COR-L47 (cell line): ENCODE measurements at places on chromosomes 7 and 10.
A peak's percentile ranks its signal among the peaks of the same experiment; 100 is the strongest.

DNA sequence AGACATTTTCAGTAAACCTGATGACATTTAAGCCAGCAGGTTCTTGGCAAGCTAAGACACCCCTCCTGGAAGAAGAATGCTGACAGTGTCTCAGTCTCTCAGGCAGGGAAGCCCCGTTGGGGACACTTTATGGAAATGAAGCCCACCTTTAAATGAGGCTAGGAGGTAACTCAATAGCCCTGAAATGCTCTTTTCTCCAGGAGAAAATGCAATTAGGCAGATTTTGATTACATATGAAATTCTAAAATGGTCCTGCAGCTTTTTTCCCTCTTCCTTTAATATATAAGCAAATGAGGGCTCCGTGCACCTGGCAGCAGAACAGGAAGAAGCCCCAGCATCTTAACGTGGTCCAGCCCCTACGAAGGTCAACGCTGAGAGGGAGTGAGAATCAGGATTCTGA is 65.8 kb upstream of the CHST15 start:
- DNase-seq, result no peak

DNA sequence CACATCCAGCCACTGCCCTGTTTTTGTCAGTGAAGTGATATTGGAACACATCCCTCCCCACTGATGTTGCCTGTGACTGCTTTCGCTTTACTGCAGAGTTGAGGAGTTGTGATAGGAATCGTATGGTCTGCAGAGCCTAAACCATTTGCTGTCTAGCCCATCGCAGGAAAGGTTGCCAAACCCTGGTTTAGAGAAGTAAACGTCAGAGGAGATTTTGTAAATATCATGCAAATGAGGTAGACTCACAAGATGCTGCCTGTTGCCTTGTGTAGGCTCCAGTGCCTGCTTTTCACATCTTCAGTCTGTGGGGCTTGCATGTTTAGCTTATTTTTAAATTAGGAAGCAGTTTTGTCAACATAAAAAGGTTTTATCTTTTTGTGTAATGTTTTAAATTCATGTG is 107.1 kb downstream of the TRRAP start:
- no peak for DNase-seq

DNA sequence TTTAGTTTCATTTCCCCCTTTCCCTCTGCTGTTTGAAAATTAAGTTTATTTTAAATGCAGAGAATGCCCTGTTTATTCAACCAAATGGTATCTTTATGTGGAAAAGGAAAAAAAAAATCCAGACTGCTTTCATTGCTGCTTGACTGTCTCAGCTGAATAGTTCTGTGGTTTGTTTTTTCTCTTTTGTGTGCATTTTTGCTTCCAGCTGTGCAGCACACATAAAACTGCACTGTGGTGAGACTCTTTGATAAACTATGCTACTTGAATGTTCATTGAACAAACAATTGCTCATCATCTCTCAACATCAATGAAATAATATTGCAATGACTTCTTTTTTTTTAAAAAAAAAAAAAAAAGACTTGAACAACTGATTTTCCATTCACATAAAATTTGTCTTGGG is 78.6 kb upstream of the GLI3 start:
- no peak for DNase-seq

- no peak for DNase-seq
Observed at GRCh38 chr10:92688573-92688926, 1.2 kb upstream of the HHEX start.

- no peak for DNase-seq
Observed at GRCh38 chr10:69854511-69855345, 53.0 kb downstream of the COL13A1 start.

DNA sequence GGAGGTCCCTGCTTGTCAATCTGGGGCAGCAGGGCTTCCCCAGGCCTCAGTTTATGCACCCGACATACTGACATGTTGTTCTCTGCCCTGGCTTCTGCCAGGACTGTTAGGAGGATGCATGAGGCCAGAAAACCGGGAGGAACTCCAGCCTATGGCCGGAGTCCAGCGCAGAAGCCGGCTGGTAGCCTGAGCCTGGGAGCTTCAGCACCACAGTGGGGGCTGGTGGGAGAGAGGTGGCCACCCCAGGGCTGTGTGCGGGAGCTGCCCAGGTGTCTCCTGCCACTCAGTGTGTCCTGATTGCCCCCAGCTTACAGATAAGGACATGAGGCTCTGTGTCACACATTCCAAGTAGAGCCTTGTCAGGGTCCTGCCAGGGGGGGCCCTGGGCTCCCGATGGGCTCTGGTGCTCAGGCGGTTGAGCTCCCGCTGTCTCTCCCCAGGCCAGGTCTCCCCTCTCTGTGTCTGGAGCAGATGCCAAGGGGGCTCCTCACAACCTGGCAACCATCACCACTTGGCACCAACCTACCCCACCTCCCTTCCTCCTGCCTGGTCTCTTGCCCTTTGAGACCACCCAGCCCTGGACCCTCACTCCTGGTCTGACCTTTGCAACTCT is 32.3 kb downstream of the PPIF start:
- DNase-seq, result no peak

DNA sequence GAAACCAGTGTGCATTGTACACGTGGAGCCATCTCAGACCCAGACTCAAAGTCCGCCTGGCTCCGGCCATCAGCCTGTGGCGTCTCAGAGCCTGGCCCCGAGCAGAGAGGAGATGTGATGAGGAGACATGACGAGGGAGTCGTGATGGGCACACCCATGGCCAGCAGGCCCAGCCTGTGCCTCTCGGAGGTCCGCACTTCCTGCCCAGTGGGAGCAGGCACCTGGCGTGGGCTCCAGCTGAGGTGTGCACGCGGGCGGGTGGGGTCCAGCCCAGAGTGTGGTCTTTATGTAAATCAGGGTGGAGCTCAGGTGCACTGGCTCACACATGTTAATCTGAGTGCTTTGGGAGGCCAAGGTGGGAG is 26.0 kb upstream of the GPR146 start:
- no peak for DNase-seq

DNA sequence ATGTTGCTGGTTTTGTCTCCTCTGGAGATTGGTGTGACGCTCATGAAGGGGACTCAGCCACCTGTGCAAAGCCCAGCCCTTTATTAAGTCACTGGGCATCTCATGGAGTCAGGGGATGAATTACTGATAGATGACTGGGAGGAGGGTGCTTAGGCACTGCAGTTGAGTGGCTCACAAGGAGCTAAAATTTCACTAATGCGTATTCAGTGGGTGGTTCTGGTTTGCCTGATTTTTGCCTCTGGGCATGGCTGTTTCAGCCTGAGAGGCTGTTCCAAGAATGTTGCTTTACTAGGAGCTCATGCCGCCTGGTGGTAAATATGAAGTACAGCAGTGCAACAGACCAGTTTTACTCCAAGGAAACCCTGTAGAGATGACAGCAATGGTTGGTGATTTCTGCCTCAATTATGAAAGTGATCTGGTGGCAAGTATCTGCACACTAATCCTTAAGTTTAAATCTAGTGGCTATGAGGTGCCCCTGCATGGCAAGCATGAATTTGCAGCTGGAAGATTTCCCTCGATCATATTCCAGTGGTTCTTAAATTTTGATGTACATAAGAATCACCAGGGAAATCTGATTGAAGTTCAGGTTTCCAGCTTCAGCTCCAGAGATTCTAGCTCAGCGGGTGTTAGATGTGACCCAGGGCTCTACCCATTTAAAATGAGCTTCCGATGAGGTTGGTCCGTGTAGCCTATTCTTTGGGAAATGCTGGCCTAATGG is 19.9 kb downstream of the ACTA2 start:
- peak; percentile 51 for DNase-seq

DNA sequence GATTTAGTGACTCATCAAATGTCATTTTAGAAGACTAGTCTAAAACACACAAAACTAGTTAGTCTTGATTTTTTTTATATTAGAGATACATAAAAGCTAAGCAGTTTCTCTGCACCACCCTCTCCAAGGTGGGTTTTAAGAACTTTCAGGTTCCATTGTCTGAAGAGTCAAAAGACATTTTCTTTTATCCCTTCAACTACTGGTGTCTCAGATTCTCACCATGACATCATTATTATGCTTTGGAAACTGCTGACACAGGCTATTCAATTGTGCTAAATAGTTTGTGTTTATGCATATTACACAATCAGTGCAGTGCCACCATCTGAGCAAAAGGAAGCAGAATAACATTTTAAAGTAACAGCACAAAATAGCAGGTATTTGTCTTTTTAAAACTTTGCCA is 52.2 kb downstream of the IGF2BP3 start:
- DNase-seq, result no peak

DNA sequence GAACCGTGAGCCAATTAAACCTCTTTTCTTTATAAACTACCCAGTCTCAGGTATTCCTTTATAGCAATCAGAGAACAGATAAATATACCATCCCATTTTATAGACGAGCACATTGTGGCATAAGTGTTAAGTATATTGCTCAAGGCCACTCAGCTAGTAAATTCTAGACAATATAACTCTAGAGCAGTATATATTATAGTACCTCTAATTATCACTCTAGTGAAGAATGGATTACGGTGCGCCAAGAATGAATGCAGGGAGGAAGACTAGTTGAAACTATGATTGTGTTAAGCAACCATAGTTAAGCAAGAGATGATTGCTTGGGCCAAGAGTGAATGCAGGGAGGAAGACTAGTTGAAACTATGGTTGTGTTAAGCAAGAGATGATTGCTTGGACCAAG is 60.9 kb downstream of the BRAF start:
- no peak for DNase-seq

DNA sequence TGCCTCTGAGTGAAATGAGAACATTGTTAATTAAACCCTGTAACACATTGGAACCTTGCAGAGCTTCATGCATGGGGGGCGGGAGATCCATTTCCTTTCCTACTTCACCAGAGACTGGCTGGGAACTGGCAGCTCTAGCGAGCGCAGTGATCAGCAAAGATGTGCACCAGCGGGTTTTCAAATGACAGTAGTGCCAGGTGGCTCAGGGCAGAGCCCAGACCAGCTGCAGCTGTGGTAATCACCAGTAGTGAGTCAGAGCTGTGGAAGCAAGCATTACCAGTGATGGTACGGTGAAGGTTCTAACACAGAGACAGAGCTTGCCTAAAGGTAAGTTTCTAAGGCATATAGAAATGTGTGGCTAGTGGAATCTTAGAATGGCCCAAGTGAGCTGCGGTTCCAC is 1009.7 kb upstream of the CELF2 start:
- DNase-seq, result no peak

GRCh38 chr10:4512671-4513240 is 313.3 kb upstream of the AKR1E2 start:
- peak; percentile 1 for DNase-seq

DNA sequence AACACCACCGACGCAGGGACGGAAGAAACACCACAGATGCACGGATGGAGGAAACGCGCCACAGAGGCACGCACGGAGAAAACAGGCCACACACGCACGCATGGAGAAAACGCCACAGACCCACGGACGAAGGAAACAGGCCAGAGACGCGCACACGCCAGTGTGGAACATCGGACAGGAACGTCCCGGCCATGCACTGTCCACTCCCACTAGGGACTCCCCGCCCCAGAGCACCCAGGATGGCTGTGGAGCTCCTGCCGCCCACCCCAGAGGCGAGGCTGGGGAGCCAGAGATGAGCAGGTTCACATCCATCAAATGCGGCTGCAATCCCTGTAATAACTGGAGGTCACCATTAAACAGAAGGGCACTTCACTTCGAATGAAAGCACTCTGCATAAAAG is 17.3 kb downstream of the DIP2C start:
- no peak for DNase-seq

DNA sequence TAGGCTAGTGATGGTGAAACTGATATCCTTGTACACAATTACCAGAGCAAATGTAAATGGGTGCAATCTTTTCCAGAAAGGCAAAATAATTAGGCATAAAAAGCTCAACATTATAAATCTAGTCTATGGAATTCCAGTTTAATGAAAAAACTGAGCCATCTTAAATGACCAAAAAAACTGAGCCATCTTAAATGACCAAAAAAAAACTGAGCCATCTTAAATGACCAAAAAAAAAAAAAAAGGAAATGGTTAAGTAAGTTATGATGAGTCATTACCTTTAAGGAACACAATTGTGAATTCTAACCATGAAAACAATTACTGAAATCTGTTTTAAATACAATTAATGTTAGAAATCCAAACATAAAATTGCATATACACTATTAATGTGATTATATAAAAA is 25.3 kb downstream of the USP6NL start:
- DNase-seq, result no peak

DNA sequence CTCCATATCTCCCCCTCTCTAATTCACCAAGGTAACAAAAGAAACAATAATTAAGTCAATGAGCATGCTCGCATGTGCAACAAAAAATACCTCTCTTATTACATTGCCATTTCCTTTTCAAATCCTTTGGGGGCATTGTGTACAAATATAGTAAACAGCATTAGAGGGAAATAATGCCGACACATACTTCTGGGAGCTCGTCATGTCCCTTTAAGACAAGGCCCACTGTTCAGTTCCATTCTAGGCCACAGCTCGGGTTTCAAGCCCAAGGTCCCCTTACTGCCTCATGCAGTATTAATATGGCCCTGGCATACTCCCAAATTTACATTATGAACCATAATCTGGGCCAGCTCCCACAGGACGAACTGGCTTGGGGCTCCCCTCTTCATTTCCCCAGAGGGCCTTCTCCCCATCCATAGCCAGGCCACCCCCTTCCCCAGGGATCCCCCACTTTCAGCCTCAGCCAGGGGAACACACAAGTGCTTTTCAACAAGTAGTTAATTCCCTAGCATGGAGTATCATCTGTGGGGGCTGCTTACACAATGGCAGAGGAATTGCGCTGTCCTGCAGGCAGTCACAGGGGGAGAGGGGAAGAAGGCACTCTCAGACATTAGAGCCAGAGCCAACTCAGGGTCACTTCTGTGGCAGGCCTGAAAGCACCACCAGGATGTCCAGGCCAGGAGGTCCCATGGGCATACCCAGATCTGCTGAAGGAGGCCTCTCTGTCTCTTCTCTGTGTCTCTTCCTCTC is 110.6 kb downstream of the KCNMA1 start:
- no peak for DNase-seq

GRCh38 chr7:33854801-33855350 is 50.5 kb upstream of the BMPER start:
- DNase-seq, result no peak

DNA sequence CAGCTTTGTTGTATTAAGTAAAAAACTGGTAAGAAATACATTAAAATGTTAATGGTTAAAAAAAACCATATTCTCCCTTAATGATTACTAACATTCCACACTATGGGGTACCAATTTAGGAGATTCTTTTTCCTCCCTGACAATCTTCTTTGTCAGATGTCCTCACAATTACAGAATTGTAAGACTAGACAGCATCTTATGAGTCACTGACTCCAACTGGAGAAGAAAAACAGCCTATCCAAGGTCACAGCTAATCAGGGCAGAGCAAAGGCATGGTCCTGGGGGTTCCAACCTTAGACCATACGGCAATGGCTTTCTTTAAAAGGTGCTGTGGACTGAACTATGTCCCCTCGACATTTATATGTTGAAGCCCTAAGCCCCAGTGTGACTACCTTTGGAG is 127.6 kb downstream of the DLG5 start:
- DNase-seq, result no peak

- DNase-seq, result no peak
Observed at GRCh38 chr10:115879372-115880089, 393.5 kb downstream of the GFRA1 start.

DNA sequence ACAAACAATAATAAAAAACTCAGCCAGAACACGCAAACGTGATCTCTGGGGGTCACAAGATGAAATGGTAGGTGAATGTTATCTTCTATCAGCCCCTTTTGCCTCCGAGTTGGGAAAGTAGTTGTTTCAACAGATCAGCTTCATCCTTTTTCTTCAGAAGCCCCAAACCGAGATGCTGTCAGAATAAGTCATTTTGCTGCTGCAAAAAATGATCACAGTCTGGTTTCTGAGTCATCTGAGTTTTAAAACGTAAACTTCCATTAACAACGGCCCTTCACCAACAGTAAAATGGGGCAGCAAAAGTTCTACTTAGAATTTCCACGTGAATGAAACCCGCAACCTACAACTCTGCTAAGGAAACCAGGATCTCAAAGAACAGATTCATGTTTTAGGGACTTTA is 44.9 kb downstream of the JCAD start:
- no peak for DNase-seq
